ENCODE measurements at places on chromosomes 2 and 18. TPM values are rescaled to one million over a fixed set of nuclear protein-coding genes. Genes with fewer than 3 reads are reported as not detected.

Gene CCDC74B
- 1.6 TPM for polyA plus RNA-seq

Gene SLC4A3
- under 0.01 TPM for polyA plus RNA-seq

DNA sequence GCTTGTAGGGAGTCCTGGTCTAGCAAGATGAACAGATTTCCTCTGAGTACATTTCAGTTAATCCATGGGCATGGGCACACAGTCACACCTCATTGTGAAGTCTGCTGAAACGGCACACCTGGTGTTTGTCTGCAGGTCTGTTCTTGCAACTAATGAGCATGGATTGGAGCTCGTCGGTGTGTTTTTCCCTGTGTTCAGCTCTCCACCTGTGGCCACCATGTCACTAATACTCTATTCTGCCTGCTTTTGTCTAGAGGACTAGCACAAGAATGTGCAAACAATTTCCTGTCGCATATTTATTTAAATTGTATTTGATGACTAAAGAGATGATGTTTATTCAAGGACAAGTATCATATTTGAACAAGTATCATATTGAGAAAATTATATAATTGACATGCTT, 24.5 kb upstream of the PPP4R1 start:
- H3K27me3 ChIP-seq: no peaks in the 10 kb centered on the region
- peaks cover 14% of the 10 kb centered on the region for H3K4me1 ChIP-seq
- no peak overlapping the region for H3K4me3 ChIP-seq
- no peaks in the 10 kb centered on the region for H3K36me3 ChIP-seq

DNA sequence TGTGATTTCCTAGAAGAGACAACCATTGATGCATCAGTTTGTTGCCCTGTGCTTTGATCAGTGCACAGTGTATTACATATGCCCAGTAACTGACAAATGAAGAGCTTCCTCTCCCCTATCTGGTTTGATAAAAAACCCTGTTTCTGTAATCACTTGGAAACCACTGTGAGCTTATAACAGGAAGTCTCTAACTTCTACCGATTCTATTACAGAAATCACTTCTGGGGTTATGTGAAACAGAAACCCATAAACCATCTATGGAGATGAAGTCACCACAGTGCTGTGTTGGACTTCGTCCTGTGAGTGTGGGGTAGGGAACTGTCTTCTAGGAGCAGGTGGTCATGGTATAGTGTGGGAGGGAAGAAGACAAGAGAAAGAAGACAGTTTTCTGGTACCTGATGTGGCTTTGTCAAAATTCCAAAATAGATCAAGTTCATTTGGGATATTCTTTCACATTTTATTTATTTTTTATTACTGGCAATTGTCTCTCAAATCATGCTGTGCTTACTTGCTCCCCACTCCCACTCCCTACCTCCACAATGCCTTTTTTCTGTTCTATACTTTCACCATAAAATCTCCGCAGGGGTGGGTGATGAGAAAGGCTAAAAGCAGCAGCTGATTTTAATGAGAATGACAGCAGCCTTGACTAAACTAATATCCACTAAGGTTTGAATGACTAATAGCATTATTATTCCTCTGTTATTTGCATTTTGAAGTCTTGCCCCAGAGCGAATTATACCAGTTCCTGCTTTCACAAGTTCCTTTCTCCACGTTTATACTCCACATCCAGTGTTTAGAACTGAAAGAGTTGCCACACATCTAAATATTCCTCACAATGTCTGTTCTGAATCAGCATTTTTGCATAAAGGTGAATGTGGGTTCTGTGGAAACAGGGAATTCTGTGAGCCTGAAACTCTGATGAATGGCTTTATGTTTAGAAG, 41.7 kb upstream of the RND3 start:
- DNase-seq: no peak
- no peaks in the 10 kb centered on the region for H3K27me3 ChIP-seq
- no peak overlapping the region for H3K27ac ChIP-seq
- no peak overlapping the region for H3K4me3 ChIP-seq

GRCh38 chr2:21165350-21165749, 41.6 kb downstream of the TDRD15 start:
- H3K4me1 ChIP-seq: no peaks in the 10 kb centered on the region
- no peak for DNase-seq
- H3K4me3 ChIP-seq: no peak overlapping the region
- no peaks in the 10 kb centered on the region for H3K27me3 ChIP-seq
- no peak overlapping the region for H3K27ac ChIP-seq

DNA sequence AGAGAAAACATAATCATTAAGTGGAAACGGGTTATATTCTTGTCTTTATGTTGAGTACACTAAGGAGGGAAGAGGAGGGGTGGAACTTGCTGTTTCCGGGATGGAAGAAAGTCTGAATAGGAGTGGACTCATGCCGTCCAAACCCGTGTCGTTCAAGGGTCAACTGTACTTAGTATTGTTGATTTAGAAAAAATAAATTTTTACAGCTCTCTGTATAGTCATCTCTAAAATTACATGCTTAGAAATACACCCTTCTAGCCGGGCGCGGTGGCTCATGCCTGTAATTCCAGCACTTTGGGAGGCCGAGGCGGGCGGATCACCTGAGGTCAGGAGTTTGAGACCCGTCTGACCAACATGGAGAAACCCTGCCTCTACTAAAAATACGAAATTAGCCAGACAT, 29.4 kb downstream of the RIF1 start:
- H3K27me3 ChIP-seq: no peaks in the 10 kb centered on the region
- no peaks in the 10 kb centered on the region for H3K4me1 ChIP-seq
- H3K4me3 ChIP-seq: no peak overlapping the region

Data from sigmoid colon (tissue), 7 donors.